ENCODE measurements at places on chromosomes 2 and 18. TPM values are rescaled to one million over a fixed set of nuclear protein-coding genes. Genes with fewer than 3 reads are reported as not detected.

The MAB21L4 gene
- 0.43 TPM for total RNA-seq

The PCARE gene
- total RNA-seq = not detected

DNA sequence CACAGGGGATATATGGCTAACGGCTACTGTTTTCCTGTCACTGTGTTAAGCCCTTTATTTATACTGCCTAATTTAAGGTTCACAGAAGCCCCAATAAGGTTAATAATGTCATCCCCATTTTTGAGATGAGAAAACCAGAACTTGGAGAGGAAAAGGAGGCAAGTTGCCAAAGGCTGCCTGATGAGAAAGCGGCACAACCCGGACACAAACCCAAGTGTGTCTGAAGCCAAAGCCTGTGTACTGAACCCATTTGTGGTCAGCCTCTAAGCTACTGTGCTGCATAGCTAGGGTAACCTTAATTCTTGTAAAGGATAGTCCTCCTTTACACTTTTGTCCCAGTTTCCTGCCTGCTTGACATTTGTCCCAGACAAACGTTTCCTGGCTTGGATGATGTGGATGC lies 954.7 kb upstream of the FANCL start:
- no peak for DNase-seq

GRCh38 chr2:70959851-70960832 lies 18.3 kb upstream of the ANKRD53 start:
- no peak for DNase-seq

- peak; percentile 44 for DNase-seq
Measured at GRCh38 chr2:43459446-43460173, 136.2 kb downstream of the THADA start.

DNA sequence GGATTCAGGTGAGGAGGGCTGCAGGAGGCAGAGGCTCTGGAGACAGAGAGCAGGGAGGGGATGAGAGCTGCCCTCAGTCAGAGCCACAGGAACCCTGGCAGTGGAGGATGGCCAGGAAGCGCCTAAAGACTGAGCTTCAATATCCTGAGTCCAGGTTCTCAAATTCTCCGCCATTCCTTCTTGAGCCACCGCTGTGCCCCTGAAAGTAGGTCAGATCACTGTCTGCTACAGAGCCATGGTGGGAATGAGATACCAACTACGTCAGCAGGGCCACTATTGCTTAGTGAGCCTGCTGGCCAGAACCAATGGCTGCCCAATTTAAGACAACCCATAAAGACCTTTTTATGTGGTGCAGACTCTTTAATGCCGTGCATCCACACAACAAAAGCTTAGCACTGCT lies 155.5 kb downstream of the CTIF start:
- no peak for DNase-seq

DNA sequence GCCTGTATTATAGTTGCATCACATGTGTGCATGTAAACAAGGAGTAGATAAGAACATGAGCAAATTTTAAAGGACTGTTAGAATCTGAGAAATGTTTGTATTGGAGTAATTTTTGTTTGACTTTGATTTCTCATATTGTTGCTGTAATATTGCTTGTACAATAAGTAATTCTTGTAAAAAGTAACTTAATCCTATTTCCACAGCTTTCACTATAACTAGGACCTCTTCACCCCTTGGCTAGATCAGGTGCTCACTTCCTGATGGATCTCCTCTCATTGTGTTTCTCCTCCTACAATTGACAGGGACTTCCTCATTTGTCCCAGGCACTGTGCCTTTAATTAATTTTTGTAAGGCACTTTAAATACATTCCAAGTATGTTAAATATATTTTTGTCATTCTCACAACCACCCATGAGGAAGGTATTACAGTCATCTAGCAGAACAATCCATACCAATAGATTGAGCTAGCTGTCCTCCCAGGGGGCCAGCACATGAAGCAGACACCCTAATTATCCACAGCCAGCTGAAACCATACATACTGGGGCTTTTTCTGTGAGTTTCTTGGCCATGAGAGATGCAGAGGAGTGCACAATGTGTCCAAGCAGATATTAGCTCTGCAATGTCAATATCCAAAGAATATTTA lies 359.5 kb upstream of the ACVR2A start:
- DNase-seq = no peak

DNA sequence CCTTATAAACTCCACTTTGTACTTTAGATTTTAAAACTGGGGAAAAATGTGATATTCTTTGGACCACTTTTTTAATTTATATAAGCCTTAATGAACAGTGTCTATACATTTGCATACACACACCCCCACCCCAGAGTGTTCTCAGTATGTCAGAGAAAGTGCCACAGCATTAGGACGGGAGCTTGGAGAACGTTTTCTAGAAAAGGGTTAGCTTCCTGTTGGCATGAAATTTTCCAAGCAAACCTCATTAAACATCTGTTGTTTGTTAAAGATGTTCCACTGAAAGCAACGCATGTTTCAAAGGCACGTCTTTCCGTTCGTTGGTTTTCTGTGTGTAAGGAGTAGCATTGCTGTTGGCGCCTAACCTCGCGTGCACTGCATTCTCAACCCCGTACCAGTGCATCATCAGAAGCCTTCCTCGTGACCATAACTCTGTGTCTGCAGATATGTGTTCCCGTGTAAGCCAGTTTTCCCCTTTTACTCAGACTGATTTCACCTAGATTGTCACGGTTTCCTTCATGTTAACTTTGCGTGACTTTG lies 228.5 kb downstream of the ALPK2 start:
- DNase-seq = no peak

DNA sequence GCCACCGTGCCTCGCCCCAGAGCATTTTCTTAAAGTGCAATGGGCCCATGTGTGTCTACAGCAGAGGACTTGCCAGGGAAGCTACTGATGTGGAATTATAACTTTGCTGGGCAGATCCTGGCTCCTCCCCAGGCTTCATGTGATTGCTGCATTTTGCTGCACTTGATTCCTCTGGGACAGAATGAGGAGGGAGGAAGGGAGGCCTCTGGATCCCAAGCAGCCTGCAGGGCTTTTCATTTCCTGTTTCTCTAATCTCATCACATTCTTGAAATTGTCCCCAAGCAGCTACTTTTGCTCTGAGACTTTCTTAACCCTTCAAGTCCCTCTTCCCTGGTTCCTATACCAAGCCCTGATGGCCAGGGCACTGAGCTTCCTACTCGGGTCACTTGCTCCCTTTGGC lies 134.4 kb upstream of the SEC11C start:
- peak; percentile 57 for DNase-seq
